ENCODE measurements at places on chromosomes 11 and 22.
A peak's percentile ranks its signal among the peaks of the same experiment; 100 is the strongest.

DNA sequence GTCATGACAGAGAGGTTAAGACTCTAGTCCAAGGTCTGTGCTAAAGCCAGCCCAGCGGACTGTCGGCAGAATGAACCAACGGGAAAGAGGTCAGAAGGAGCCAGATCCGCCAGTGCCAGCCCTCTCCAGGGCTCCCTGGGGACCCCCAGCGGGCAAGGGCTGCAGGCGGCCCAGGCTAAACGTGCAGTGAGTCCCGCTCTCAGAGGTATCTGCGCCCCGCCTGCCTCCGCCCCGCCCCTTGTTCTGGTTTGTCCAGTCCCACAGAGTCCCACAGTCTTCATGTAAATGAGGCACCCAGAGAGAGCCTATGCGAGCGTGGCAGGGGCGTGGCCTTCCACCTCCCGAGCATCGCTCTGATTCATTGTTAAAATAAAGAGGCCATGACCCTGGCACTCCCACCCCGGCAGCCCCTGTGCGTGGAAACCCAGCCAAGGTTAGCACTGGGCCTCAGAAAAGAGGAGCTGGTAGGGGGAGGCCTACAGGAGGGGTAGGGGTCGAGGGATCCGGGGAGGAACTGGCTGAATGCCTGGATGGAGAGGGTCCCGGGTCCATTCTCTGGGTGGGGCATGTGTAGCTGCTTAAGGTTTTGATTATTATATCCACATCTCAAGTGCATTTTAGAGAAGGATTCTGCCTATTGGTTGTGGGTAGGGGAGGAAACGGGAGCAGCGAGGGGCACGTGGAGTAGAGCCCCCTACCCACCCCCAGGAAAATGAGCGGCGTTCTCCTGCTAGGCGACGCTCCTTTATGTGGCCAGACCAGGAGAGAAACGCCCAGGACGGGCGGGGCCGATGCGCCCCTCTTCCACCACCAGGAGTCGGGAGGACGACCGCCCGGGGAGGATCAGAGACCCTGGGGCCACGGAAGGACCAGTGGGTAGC lies at the start of gene TRIOBP:
TSS of gene TRIOBP (plus strand) at position 392 of the 881 bp plus-strand sequence. CDS start 4,318 bp downstream, outside the sequence.
- peak; percentile 93 for DNase-seq

GRCh38 chr22:37538590-37539357 lies 19.6 kb upstream of the CARD10 start:
- DNase-seq: peak; percentile 96

DNA sequence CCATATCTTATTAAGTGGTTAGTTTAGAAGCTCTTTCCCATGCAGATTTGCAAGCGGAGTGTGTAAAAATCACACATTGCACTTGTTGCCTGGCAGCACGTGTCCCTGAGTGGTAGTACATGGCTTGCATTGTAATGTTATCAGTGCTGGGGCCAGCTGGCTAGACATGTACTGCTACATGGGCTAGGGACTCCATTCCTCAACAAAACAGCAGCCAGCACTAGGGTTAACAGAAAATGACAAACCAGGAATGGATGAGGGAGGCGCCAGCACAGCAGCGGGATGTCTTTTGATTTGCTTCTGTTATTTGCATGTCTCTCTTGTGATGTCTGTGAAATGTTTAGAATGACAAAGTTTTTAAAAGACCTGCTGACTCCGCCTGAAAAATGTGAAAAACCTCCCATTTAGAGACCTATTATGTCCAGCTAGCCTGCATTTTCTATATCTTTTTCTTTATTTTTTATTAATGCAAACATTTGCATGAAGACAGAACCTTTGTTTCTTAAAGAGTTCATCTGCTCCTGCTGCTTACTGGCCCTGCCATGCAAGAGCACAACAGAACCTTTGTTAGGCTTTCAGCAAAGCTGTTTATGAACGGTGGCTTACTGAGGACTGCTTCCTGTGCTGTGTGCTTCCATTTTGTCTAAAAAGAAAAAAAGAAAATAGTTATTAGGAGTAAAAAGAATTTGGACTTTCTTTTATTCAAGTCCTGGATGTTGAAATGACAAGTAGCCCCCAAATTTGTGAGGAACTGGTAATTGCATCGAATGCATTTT lies 40.7 kb downstream of the CSTPP1 start:
- no peak for DNase-seq

DNA sequence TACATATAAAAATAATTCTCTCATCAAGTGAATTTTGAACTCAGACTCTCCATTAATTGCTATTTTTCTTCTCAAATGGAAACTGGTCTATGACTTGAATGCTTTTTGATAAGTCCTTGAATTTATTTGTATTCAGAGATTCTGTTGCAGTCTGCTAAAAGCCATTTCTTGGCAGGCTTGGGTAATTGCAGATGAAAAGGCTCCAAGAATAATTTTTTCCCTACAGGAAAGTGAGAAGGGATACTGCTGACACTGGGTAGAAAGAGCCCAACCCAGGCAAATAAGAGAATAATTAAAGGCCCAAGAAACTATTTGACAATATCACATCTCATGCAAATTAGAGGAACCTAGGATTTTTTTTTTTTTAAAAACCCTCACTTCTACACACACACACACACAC lies 246.5 kb upstream of the DDI1 start:
- no peak for DNase-seq

- DNase-seq: no peak
Measured at GRCh38 chr22:31892080-31892433, 52.3 kb upstream of the YWHAH start.
